ENCODE measurements at places on chromosomes 1 and 21. TPM values are rescaled to one million over a fixed set of nuclear protein-coding genes. Genes with fewer than 3 reads are reported as not detected.

DIO1 gene
- total RNA-seq, result 7.1 TPM

FAAH gene
- total RNA-seq, result 30.9 TPM

PIP5K1A gene
- 88.6 TPM for total RNA-seq

C1orf210 gene
- total RNA-seq, result 9.6 TPM

KRTAP10-2 gene
- not detected for total RNA-seq

KCNJ15 gene
- not detected for total RNA-seq

FCAMR gene
- total RNA-seq, result not detected

CCDC27 gene
- not detected for total RNA-seq

DNA sequence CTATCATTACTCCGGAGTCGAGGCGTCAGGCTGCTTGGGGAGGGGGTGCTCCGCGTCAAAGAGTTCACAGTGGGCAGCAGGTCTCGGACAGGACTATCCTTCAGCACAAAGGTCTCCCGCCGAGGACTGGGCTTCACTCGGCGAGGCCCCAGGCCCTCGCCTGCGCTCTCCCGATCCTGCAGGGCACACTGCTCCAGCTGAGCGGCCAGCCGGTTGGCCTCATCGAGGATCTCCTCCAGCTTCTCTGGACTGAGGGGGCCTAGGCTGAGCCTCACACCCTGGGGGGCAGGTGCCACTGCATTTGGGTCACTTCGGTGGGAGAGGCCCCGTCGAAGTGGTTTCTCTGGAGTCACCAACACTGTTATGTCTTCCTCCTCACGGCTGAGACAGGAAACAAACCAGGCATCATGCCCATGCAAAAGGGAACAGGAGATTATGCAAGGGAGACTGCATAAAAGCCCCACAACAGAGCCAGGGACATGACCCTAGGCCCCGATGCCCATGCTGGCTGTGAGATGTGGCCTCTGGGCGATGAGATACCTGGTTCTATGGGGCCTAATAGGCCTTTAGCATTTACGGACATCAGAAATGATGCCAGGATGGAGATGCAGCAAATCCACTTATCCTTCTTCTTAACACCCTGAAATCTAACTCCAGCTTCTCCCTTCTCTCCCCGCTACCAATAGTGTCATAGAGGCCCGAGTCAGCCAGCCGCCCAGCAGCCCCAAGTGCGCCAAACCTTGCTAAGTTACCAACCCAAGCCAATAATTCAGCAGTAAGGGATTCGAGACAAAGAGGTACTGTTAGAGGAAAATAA lies 1.1 kb downstream of the PSRC1 start:
- DNase-seq, result no peak

DNA sequence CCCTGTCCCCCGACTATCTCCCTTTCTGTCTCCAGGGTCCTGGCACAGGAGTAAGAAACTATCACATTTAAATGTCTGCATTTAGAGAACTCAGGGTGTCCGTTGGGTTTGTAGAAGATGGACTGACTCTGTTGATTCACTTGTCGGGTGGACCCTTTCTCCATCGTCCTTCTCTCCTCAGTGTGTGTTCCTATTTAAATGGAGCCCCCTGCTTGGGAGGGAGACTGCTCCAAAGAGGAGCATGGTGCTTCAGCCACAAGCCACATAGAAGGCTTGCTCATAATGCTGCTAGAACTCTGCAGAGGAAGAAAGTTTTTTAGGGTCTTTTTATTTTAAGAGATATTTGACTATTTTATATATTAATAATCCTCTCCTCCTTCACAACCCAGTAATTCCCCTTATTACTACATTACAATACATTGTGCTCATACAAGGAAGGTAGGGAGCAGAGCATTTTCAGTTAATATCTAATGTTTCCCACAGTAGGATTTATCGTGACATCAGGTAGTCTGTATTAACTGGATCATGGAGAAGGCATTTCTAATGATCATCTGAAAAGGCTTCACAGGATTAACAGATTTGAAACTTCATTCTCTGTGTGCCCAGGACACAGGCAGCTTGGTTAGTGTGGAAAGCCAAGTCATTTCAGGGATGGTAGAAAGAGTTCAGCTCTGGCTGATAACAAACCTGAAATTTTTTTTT lies 13.8 kb downstream of the FGGY start:
- DNase-seq, result no peak

DNA sequence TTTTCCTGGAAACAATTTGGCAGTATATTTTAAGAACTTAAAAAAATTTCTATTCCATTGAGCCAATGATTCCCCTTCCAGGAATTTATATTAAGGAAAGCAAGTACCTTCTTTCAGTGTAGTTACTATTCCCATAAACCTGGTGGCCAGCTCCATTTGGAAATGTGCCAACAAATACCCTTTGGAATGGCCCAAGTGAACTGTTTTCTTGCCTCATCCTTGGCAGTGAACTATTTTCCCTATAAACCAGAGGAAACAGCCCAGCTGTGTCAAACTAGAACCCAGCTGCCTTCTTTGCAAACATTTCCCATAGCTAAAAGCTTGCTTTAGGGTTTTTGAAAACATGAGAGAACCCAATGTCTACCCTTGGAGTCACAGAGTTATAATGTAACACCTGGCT lies 496.9 kb downstream of the NEGR1 start:
- DNase-seq, result no peak

DNA sequence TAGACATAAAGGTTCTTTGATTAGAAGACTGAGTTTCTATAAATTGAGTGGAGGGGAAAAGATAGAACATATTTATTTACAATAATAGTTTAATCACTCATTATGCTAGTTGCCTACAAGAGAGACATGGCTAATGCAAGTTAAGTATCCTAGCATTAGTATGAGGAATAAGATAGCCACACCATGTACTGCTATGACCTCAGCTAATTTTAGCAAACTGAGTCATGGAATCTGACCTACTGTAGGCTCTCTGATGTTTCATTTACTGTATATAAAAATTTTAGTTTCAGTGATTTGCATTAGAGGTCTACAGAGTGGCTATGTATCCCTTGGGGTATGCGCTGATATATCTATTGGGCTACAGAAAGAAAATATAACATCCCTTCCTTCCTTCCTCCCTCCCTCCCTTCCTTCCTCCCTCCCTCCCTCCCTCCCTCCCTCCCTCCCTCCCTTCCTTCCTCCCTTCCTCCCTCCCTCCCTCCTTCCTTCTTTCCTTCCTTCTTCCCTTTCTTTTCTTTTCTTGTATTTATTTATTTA lies 5.8 kb downstream of the AGL start:
- no peak for DNase-seq

- no peak for DNase-seq
Observed at GRCh38 chr1:157000686-157001085, 44.9 kb downstream of the ARHGEF11 start.

DNA sequence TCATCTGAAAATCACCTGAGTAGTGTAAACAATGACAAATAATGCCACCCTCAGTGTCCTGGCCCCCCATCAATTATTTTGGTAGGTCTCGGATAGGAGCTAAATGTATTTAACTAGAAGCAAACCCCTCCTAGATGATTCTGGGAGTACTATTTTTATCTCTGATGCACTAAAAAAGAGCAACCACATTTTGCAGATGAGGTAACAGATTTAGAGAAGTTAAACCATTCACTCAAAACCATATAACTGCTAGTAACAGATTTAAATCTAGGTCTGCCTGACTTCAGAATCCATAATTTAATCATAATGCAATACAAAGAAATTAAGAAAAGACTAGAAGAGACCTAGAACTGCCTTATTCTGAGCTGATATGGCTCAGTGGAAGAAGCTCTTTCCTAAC lies 17.3 kb upstream of the PTCH2 start:
- DNase-seq, result no peak

GRCh38 chr1:22817462-22817861 lies 106.8 kb downstream of the EPHB2 start:
- DNase-seq, result no peak

DNA sequence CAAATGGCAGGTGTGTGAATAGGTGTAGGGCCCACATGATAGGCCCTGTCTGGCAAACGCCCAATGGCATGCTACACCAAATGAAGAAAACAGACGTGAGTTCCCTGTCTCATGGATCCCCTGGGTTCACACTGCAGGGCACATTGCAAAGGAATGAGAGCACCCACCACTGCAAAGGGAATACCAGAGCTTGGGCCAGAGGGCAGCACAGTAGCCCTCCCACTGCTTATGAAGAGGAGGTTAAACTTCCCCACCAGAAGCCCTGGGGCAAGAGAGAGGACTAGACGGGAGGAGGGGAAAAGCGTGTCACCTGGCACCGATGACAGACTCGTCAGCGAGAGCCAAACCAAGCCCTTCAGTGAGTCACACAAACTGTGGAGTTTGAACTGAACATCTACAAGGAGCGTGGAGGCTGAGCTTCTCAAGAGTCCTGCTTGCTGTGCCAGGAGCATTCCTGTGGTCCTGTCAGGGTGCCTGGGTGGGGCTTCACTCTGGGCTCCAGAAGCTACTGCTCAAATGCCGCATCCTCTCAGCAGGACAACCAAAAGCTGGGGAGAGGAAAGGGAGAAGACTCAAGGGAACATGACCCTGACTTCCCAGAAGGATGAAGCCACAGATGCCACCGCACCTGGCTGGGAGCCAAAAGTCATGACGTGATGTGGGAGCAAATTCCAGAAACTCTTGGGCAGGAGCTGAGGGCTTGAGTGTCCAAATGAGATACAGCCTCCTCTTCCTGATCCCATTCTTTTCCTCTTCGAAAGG lies 61.1 kb downstream of the TOMM20 start:
- DNase-seq, result peak; percentile 87

- no peak for DNase-seq
Observed at GRCh38 chr1:222124602-222125001, 382.7 kb upstream of the DUSP10 start.

DNA sequence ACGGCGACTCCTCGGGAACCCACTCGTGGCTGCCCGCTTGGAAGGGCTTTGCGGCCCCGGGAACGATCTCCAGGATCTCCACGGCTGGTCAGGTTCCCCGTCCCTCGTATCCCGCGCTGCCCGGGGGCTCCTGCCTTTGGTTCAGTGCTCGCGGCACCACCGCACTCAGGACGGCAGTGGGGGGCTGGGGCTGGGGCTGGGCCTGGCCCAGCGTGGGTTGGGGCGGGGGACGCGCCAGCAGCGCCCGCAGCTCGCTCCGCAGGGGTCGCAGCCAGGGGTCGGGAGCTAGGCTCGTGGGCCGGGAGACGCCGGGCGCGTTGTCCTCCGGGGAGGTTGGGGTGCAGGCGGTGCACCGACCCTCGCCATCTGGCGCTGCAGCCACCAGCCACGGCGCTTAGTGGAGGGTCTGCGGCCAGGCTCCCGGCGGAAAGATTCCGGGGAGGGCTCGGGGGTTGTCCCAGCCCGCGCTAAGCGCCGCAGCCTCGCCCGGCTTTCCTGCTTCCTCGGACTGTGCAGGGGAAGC lies 8.9 kb downstream of the SIM2 start:
- DNase-seq, result no peak

DNA sequence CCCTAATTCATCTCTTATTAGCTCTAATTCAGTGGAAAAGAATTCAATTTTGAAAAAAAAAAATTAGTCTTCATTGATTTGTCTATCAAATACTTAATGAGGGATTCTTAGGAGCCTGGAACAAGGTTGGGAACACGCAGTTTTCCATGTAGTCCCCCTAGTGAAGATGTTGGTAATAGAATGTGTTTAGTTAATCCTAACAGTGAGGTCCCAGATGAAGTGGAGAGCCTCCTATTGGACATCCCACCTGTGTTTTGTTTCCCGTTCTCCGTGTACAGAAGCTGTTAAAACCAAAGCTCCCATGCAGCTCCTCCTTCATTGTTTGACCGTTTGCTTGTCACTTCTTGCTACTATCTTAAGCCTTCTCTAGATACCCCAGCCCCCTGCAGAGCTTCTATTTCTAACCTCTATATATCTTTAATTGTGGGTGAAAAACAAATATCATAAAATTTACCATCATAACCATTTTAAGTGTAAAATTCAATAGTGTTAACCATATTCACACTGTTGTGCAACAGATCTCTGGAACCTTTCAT lies 67.5 kb downstream of the PCNX2 start:
- DNase-seq, result no peak

GRCh38 chr1:98437540-98437939 lies 224.0 kb upstream of the SNX7 start:
- peak; percentile 61 for DNase-seq

DNA sequence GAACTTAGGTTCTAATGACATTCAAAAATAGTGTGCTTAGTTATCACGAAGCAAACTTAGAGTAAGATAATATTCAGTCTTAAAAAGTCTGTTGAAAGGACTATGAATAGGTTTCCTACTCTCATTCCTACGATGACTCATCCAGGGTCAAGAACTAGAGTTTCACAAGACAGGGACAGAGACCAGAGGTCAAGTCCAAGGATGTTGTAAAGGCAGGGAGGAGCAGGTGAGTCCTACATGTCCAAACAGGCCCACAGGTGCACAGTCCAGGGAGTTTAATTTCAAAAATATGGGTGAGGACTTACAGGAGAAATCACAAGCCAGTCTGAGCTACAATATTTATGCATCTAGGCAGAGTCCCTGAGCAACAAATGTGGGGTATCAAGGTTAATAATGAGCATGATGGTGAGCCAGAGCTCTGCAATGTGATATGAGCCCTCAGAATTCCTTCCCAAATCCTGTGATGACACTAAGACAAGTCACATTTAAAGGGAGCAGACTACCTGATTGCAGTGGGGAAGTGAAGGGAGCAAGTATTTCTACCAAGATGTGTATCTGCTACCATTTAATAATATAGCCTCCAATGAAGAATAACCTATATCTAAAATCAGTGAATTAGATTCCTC lies 100.0 kb upstream of the NRIP1 start:
- DNase-seq, result peak; percentile 28

DNA sequence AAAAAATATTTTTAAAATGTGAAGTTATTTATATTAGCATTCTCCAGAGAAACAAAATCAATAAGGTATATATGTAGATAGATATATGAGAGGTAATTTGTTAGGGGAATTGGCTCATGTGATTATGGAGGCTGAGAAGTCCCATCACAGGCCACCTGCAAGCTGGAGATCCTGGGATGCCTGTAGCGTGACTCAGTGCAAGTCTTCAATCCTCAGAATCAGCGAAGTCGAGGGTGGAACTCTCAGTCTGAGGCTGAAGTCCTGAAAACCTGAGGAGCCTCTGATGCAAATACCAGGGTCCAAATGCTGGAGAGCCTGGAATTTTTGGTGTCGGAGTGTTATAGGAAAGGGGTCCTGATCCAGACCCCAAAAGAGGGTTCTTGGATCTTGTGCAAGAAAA lies 658.5 kb downstream of the USP25 start:
- no peak for DNase-seq

DNA sequence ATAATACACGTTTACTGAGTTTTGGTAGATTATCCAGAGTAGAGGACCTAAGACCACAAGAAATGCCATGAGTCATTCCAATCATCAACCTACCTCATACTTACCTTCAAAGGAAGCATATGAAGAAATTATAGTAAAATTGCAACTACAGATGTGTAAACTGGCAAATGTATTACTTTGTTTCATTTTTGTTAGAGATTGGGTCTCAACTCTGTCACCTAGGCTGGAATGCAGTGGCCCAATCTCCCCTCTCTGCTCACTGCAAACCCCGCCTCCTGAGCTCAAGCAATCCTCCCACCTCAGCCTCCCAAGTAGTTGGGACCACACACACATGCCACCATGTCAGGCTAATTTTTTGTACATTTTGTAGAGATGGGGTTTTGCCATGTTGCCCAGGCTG lies 5.2 kb downstream of the TMCO1 start:
- DNase-seq, result no peak

GRCh38 chr1:113399062-113399583 lies 8.8 kb downstream of the MAGI3 start:
- DNase-seq, result no peak
